ENCODE measurements at places on chromosomes 11 and 22.

- DNase-seq, result no peak
Measured at GRCh38 chr11:39341461-39341860, 2118.0 kb downstream of the LRRC4C start.

DNA sequence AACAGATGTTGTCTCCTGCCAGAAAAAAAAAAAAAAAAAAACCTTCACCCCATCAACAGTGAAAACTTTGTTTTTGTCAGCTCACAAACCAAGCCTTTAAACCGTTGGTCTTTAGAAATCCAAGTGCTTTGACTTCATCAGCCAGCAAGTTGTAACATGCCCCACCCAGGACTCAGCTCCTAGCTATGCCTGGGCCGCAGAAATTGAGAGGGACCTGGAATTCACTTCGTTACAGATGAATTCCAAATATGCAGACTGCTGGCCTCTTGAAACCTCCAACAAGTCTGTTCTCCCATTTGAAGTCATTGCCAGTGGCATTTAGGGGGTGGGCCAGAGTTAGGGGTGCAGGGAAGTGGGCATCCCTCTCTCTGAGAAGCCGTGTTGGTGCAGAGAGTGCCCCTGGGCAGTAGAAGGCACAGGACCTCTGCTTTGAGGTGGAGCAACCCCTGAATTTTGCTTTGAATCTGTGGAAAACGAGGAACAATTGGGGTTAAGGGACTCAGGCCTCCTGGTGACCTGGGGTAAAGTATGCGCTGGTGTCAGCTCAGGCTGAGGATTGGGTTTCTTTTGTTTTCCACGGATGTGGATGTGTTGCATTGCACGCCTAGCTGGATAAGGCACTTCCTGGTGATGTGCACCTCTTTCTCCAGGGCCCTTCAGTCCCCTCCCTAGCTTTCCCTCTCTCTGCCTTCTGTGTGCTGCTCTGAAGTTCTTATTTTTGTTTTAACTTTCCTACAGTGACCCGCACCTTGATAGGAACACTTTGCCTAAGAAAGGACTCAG is 109.5 kb downstream of the DBX1 start:
- no peak for DNase-seq

DNA sequence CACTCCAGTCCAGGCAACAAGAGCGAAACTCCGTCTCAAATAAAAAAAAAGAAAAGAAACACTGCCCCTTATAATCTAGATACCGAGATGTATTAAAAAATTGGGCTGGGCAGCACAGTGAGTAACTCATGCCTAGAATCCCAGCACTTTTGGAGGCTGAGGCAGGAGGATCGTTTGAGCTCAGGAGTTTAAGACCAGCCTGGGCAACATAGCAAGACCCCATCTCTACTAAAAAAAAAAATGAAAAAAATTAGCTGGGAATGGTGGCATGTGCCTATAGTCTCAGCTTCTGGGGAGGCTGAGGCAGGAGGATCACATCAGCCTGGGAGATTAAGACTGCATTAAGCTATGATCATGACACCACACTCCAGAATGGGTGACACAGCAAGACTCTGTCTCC is 24.9 kb downstream of the DDX6 start:
- no peak for DNase-seq

- no peak for DNase-seq
Measured at GRCh38 chr11:116980136-116980793, 118.0 kb downstream of the SIK3 start.

GRCh38 chr11:45933131-45933831 is 10.8 kb downstream of the LARGE2 start:
- no peak for DNase-seq

All from NCI-H748 treated with DMSO at 0.1 percent for 48 hours (cell line).